ENCODE measurements at places on chromosomes 4 and X.

DNA sequence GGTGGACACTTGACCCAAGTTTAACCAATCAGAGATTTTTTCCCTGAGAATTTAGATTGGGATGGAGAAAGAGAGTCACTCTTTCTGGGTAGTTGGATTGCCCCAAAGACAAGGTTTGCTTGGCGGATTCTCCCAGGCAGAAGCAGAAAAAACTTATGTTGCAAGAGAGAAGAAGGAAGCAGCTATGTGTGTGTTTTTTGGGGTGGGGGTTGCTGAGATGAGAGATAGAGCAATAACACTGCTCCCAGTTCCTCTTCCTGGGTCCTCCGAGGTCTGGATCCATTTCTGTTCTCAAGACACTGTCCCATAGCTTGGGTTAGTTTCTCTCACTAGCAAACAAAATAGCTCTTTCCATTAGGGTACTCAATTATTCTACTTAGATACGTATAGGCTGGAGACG, 222.1 kb downstream of the STIM2 start:
- DNase-seq = no peak

DNA sequence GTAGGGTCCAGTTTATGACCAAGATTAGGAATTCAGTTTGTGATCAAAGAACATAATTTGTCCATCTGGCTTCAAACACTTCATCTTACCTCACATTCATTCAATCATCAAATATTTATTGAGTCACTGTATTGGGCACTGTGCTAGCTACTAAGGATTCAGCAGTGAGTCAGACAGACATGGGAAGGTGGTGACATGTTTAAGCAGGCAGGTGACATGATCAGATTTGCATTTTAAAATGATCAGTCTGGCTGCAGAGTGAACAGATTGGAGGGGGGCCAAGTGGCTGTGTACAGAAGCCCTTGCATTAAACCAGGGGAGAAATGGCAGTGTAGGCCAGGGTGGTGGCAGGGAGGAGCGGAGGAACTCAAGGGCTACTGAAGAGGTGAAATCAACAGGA, 25.1 kb upstream of the APLN start:
- DNase-seq = no peak

GRCh38 chrX:110320381-110320987, 2.6 kb upstream of the AMMECR1 start:
- DNase-seq = no peak

- no peak for DNase-seq
Observed at GRCh38 chr4:128603081-128603480, 206.4 kb upstream of the JADE1 start.

GRCh38 chrX:148459343-148459742, 41.1 kb upstream of the AFF2 start:
- no peak for DNase-seq

- no peak for DNase-seq
Observed at GRCh38 chr4:185885075-185885474, 73.1 kb upstream of the SORBS2 start.

DNA sequence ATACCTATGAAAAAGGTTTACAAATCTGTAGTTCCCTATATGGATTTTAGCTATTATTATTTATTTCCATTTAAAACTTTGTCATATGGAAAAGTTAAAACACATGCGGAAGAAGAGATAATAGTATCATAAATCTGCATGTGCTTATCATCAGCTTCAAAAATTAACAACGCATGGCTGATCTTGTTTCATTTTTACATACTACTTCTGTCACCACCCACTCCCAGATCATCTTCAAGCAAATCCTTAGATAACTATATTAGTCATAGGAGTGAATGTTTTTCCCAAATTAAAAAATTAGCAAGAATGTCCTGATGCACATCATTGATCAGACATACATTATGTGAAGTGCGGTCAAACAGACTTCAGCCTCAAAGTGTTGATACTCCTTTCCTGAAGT, 24.6 kb upstream of the MOB1B start:
- DNase-seq = no peak

DNA sequence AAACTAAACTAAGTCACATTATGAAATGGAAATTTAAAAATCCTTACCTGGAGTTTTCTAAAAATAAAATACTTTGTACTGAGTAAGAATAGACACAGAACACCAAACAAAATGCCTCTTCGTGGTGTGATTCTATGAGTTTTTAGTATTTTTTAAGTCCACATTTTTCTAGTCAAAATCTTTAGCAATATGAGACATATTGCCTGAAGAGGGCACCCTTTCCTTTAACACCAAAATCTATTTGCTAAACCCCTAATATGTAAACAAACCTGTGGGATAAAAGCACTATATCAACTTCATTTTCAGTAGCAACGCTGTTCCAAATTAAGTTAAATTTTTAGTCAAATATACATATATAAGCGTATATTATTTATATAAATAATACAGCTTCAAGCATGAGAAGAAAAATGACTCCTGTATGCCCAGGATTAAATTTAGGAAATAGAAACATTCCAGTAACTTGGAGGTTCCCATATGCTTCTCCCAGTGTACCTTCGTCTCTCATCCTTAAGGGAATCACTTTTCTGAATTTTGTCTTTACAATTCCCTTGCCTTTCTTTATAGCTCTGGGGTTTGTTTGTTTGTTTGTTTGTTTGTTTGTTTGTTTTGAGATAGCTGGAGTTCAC, 23.0 kb upstream of the PGM2 start:
- no peak for DNase-seq

DNA sequence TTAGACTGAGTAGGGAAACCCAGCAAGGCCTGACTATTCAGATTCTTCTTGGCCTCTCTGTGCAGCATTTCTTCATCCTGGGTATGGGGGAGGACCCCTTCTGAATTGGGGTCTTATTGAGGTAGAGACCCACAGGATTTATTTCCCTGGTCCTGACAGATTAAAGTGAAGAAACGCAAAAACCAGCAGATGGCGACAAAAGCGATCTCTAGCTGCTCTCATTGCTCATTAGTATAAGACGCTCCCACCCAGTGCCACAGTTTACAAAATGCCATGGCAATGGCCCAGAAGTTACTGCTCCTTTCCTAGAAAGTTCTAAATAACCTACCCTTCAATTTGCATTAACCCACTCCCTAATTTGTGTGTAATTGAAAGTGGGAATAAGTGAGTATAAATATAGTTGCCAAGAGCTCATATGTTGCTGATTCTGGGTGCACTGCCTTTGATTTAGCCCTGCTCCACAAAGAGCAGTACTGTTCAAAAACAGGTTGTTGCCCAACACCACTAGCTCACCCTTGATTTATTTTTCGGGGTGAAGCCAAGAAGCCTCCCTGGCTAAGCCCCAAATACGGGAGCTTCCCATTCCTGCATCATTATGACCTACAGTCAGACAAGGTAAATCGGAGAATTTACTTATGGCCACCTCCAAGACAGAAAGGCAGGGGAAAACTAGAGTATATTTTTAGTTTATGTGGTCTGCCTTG, 3.7 kb upstream of the BEX4 start:
- no peak for DNase-seq

DNA sequence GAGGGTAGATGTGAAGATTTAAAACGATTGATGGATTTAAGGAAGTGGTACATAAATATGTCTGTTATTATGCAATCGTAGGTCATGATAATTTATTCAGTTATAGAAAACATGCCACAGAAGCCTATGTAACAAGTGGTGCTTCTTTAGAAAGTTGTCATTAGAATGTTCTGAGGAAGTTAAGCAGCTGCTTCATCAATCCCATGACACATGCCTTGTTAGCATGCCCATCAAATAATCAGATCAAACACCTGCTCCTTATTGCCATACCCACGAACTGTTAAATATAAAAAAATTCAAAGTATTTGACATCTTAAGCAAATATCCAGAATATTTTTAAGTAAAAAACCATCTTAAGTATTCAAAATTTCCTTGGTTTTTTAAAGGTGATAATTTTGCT, 76.4 kb upstream of the MYOZ2 start:
- no peak for DNase-seq

GRCh38 chrX:43373032-43373431, 283.1 kb upstream of the MAOA start:
- DNase-seq = no peak

DNA sequence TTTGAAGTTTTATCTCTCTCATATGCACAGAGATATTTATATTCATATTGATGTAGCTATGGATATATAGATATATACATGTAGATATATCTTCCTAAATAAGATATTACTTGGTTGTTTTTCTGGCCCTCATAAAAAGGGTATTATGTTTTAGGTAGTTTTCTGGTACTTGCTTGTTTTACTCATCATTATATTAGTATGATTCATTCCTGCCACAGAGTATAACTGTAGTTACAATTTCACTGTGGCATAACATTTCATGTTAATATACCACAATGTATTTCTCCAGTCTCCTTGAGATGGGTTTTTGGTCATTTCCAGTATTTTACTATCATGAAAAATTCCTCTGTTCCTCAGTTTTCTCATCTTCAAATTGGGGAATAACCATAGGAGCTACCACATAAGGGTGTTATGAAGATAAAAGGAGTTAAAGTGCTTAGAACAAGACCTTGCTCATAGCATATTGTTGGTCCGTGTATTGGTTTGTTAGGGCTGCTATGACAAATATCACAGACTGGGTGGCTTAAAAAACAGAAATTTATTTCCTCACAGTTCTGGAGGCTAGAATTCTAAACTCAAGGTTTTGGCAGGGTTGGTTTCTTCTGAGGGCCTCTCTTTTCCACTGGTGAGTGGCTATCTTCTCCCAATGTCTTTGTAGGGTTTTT, 129.7 kb downstream of the TMEM164 start:
- no peak for DNase-seq

GRCh38 chr4:54107951-54108748, 8.2 kb downstream of the GSX2 start:
- no peak for DNase-seq

- no peak for DNase-seq
Observed at GRCh38 chr4:107265859-107266258, 229.7 kb upstream of the DKK2 start.

DNA sequence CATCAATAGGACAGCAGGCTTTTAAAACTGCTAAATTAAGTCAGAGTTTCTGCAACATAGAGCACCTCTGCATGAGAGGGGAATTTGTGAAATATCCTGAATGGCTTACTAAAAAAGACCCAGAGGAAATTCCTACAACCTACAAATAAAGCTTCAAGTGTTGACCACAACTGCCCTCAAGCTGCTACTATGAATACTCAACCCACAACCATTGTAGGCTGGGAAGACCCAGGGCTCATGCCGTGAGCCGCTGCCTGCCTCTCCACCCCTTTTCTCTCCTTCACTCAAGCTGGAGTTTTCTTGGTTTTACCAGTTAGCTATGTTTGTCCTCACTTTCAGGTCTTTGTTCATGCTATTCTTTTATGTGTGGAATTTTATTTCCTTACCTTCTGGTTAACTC, 151.6 kb downstream of the EMCN start:
- DNase-seq = no peak

- DNase-seq = no peak
Observed at GRCh38 chr4:109864134-109864533, 16.2 kb downstream of the LRIT3 start.

DNA sequence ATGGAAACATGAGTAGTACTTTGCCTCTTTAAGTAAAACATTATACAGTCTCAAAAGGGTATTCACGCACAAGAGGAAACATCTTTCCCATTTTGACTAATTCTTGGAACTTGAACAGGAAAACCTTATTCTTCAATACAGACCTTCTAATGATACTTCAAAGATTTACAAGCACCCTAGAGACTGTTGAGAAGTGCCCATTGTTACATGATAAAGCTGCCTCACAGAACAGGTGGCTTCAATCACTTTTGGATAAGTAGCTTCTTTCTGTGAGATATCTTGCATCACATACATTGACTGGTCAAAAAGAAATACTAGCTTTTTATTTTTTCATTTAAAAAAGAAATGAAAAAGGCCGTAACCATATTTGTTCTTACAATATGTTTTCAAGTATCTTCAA, 219.4 kb downstream of the EPHA5 start:
- no peak for DNase-seq

DNA sequence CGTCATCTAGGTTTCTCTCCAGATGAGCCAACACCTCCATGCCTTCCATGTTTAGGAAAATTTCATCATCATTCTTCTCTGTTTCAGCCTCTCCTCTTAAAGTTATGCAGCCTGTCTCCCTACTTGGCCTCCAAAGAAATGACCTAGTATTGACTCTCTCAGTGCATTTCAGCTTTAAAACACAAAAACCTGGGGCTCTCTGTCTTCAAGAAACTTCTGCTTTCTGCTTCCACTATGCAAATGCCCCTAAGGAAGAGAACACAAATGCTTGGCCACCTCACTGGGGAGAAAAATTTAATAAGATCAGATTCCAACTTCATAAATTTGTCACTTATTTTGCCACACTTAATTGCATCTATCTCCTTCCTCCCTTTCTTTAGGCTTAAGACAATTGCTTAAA, 93.3 kb downstream of the GPRIN3 start:
- DNase-seq = no peak

DNA sequence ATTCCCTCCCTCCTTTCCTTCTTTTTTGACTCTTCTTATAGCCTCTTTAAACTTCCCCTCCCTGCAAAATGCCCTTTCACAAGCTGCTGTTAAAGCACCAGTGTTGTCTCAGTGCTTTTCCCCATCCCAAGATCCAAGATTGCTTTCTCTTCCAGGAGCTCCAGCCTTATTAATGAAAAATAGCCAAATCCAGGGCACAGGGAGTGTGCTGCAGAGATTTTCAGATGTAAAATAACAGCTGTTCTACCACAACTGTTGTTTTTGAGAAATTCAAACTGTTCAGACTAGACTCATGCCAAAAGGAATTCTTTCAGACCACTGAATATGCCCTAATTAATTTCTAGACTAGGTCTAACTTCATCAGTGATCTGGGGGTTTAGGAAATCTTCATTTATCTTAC, 47.0 kb upstream of the GPC3 start:
- DNase-seq = no peak

- DNase-seq = no peak
Observed at GRCh38 chrX:49901048-49901447, 21.3 kb upstream of the CLCN5 start.

- DNase-seq = no peak
Observed at GRCh38 chr4:19776021-19776459, 475.7 kb upstream of the SLIT2 start.

DNA sequence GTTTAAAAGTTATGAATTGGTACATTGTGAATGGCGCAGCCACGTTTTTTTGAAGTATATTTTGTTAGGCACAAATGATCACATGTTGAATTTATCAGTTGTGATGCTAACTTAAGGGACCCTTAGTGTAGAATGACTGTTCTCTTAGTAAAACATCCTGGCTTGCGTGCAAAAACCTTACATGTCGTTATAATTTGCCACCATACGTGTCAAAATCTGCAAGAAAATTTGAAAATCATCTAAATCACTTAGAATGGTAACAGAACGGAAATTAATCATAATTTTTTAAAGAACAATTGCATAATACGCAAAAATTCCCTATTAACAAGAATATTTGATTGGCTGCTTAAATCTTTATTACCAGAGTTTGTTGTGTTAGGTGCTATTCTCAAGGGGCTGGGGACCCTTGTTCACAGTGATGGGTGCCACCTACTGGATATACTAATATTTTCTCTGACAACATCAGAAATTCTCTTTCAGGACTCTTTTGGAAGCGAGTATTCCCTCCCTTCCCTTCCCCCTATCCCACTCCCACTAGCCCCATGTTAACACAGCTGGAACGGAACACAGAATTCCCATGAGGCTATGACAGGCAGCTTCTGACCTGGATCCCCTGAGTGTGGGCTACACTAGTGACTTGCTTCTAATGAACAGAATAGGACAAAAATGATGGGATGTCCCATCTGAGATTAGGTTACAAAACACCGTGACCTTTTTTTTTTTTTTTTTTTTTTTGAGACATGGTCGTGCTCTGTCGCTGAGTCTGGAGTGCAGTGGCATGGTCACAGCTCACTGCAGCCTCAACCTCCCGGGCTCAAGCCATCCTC, 71.8 kb downstream of the SUPT20HL2 start:
- DNase-seq = no peak

All from SIG-M5 (cell line).